RKO (cell line): ENCODE measurements at places on chromosomes 1 and 21.

GRCh38 chr1:54583871-54584270, 35.8 kb downstream of the ACOT11 start:
- DNase-seq: no peak

GRCh38 chr1:189217646-189218045, 1260.0 kb downstream of the BRINP3 start:
- no peak for DNase-seq

DNA sequence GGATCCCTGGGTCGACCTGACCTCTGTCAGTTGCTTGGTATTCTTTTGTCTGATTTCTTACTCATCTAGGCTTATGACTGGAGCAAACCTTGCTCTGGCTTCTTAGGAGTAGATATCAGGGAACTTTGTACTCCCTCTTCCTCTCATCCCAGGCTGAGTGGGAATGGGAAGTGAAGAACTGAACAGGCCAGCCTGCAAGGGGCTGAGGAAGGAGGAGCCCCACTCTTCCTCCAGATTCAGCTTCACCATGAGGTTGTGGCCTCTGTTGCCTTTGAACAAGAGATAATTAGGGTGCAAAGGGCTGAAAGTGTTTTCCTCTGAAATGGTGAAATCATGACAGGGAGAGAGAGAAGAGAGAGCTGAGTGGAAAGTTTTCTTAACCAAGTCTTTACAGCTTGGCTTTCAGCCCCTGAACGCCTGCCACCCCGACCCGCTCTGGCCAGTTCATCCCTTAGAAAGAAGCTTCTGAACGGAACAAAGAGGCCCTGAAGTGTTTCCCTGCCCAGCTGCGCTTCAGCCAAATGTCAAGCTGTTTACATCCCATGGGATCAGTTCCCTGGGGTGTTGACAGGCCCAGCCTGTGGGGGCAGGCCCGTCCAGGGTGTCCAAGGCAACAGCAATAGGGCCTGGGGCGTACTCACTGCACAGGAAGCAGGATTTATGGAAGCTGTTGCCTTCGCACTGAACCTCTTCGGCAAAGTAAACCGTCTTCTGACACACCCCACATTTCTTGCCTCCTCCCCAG, 11.2 kb downstream of the CSRP1 start:
- DNase-seq: no peak

GRCh38 chr1:176884286-176884685, 280.2 kb downstream of the ASTN1 start:
- DNase-seq: no peak

GRCh38 chr1:196577386-196577785, 30.9 kb downstream of the KCNT2 start:
- no peak for DNase-seq

DNA sequence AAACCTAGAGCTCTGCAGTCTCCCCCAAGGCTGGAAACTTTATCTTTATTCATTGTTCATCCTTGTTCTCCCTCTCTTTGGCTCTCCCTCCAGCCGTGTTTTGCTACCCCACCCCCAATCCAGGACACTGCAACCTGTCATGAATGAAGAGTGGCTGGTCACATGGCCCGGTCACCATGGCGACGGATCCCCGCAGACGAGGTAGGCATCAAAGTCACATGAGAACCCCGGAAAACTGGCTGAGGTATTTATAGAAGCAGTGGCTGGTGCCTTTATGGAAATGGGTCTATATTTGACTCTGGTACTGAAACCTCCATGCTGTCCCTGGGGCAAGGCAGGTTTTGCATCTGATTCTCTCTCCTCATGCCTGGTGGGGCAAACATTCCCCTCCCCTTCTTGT, 13.4 kb upstream of the SLC6A17 start:
- no peak for DNase-seq

DNA sequence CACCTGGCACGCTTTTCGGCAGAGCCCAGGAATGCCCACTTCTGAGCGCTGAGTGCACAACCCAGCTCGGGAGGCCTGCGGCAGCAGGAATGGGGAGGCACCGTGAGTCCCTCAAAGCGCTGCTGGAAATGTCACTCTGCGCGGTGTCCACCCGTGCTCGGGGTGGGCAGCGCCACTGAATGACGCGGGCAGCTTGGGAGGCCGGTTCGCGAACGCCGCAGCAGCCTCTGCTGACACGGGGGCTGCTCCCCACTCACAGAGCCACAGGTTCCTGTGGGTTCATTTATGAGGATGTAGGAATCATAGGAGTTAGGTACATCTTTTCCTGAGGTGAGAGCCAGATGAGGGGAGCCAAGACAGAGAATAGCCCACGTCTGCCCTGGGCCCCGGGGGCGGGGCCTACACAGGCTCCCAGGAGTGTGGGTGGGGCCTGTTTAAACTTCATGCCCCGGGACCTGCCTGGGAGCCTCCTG, 146.7 kb upstream of the COL6A1 start:
- DNase-seq: no peak

DNA sequence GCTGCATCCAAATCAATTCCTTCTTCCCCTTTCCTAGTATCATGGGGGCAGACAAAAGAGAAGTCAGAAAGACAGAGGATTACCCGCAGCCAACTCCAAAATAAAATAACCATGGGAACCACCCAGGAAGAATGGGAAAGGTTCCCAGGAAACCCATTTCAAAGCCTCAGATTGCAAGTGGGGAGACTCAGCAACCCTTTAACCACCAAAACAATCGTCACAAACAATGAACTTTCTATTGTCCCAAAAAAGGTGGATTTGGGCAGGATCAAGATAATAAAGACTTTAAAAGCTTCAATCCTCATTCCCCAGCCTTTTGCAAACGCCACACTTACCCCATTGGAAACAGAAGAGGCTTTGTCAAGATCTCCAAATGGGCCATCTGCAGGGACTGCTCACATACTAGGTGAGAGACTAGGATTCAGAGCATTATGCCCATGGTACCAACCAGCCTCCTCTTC, 5.1 kb downstream of the TIAM1 start:
- DNase-seq: no peak

GRCh38 chr1:17861685-17862084, 106.6 kb downstream of the ACTL8 start:
- DNase-seq: no peak

DNA sequence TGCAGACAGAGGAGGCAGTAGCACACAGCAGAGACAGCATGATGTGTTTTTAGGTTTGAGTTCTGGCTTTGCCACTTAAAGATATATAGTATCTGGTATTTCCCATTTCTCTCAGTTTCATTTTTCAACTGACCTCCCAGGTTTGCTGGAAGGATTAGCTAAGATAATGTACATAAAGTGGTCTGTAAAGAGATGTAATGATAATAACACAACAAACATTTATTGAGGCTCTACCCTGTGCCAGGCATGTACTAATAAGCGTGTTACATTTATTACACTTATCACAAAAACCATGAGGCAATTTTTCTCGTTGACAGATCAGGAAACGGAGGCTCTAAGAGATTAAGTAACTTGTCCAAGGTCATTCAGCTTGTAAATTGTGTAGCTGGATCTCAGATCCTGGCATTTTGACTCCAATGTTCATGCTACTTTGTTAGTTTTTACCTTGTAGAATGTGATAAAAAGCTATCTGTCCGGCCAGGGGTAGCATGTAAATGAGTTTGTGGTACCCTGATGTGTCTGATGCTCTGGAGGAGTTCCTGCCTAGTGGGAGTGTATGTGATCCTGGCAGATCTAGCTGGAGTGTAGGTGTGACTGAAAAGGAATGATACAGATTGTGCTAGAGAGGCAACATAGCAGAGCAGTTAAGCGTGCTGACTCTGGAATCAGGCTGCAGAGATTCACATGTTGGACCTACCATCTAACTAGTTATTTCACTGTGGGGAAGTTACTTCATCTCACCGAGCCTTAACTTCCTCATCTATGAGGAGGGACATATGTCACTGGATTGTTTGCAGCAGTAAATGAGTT, 146.6 kb downstream of the VPS13D start:
- DNase-seq: no peak

GRCh38 chr1:27623327-27624212, 11.4 kb downstream of the FGR start:
- DNase-seq: no peak

- peak; percentile 23 for DNase-seq
Observed at GRCh38 chr1:43238085-43238484, 31.7 kb upstream of the TMEM125 start.

DNA sequence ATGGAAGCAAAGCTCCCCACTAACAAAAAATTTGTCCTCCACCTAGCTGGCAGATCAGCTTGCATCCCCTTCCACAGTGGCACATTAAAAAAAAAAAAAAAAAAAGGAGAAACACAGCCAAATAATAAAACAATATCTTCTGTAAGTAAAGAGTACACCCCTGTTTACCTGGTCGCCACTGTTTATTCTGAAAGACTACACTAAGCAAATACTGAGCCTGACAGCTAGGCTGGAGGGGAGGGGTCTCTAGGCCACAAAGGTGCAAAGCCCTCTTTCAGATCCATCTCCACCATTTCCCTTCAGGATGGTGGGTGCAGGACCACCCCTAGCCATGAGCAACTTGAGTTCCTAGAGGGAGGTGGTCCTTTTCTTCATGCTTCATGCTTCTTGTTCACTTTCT, 22.8 kb upstream of the SLC45A3 start:
- DNase-seq: no peak
